ENCODE measurements at places on chromosomes 7 and 10.

GRCh38 chr10:119235356-119235755, 28.0 kb downstream of the GRK5 start:
- no peak for DNase-seq

GRCh38 chr7:96719164-96719563, 9.5 kb upstream of the SEM1 start:
- no peak for DNase-seq

- DNase-seq = no peak
Observed at GRCh38 chr7:44608916-44609648, 2.7 kb downstream of the OGDH start.

- DNase-seq = no peak
Observed at GRCh38 chr7:25454020-25454419, 225.7 kb upstream of the NPVF start.

DNA sequence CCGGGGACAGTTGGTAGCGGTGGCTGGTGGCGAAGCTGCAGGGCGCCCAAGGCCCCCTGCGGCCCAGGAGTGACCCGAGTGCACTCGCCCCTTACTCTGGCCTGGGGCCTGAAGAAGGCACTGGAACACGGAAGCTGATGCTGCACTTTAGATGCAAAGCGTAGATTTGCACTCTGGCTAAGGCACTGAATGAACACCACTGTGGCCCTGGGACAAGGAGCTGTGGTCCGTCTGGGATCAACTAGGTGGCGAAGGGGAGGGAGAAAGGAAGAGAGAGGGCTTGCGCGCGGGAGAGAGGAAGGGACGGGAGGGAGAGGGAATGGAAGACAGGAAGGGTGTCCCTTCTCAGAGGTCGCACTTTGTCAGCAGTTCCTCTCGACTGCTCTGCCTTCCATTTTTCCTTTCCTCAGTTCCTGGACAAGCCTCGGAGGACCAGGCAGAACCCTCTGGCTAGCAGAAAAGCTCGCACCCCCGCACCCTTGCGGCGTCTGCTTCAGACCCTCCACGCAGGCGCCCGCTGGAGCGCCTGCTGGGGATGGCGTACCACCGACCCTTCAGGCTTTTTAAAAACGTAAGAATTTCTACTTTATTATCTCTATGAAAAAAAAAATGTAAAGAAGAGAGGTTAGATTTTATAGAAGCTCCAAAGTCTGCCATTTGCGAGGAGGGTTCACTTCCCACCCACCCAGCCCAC, 1.2 kb downstream of the FERD3L start:
- no peak for DNase-seq

DNA sequence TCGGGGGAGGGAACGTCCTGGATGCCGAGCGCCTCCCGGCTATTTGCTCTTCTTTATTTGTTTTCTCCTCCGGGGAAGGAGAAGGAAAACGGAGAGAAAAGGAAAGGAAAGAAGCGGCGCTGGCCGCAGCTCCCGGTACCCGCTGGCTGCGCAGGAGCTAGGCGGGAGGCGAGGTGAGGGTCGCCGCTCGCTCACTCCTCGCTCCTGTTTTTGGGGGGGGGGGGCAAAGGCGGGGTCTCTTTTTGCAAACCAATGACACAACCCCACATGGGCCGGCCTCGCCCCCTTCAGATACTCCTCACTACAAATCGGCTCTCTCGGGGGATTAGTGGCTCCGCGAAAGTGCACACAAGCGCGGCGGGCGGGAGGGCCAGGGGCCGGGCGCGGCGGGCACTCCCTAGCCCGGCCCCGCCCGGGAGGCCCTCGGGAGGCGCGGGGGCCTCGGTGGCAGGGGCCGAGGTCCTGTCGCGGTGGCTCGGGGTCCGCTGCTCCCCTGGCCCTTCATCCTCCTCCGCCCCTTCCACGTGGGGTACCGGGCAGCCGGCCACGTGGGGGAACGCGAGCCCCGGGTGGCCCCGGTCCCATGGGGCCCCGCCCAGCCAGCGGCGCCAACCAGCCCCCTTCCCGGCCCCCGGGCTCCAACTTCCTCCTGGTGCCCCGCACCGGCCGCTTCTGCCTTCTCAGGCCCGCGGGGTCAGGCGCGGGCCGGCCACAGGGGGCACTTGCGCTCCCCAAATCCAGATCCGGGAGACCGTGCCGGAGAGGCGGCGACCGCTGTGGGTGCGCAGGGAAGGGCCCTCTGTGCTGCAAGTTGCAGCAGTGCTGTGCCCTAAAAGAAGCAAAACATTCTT, 718 bp upstream of the CTBP2 start:
- DNase-seq = peak; percentile 71

GRCh38 chr7:50206453-50207250, 97.9 kb upstream of the IKZF1 start:
- DNase-seq = peak; percentile 65

DNA sequence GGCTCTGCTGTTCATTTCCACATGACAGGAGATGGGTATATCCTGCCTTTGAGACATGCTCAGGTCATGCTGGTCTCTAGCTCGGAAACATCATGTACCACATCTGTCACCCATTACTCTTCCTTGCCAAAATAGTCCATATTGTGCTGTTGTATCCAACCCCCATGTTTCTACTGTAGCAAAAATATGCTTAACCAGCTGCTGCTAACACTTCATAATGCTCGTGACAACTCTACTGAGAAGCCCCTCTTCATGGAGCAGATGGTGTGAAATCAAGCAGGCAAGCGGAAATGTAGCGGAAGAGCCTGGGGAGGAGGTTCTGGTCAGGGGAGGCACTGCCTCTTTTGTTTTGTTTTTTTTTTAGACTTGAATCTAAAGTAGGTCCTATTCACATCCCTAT, 82.9 kb downstream of the NPY start:
- no peak for DNase-seq

DNA sequence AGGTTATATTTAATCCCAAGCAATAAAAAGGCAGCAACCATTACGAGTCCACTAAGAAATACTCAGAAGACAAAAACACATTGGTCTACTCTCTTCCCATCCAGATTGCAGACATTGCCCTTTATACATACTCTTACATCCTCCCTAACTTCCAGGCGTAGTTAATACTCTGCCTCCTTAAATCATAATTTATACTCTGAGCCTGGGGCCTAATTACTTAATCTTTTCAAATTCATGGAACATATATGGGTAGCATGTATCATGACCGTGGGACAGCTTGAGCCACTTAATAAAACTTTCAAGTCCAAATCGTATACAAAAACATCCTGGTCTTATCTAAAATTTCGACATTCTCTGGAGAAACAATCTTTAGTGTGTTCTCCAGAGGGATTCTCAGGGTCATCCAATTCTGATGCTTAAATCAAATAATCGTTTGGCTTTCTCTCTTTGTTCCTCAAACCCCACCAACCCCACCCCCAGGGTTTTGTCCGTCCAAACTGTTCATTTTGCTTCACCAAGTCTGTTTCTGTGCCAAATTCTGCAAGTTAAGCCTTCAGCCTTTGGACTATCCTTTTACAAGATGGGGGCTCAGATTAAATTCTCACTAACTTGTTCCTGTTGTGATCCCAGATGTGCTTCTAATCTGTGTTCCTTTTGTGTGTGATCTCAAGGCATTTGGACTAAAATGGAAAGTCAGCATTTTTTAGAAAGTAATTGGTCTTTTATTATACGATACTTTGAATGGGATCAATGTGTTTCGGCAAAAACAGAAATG, 86.4 kb downstream of the ADAM12 start:
- DNase-seq = no peak

- no peak for DNase-seq
Observed at GRCh38 chr7:109868215-109868860, 1222.6 kb upstream of the LRRN3 start.

GRCh38 chr7:2785071-2785500, 59.0 kb downstream of the GNA12 start:
- no peak for DNase-seq

GRCh38 chr7:86918245-86918644, 141.2 kb downstream of the ELAPOR2 start:
- DNase-seq = no peak

DNA sequence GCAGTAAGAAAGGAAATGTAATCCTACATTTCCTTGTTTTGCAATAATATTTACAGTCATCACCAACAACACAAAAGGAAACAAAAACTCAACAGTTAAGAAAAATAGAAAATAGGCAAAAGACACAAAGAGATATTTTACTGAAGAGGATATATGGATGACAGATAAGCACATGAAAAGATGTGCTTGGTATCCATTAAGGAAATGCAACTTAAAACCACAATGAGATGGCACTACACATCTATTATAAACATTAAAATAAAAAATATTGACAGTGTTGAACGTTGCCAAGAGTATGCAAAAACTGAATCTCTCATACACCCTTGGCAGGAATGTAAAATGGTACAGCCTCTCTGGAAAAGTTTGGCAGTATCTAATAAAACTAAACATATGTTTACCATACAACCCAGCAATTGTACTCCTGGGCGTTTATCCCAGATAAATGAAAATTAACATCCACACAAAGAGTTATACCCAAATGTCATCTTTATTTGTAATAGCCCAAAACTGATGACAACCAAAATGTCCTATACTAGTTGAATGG, 5.4 kb downstream of the CEP41 start:
- DNase-seq = no peak

GRCh38 chr10:427761-428519, 261.5 kb downstream of the DIP2C start:
- no peak for DNase-seq

DNA sequence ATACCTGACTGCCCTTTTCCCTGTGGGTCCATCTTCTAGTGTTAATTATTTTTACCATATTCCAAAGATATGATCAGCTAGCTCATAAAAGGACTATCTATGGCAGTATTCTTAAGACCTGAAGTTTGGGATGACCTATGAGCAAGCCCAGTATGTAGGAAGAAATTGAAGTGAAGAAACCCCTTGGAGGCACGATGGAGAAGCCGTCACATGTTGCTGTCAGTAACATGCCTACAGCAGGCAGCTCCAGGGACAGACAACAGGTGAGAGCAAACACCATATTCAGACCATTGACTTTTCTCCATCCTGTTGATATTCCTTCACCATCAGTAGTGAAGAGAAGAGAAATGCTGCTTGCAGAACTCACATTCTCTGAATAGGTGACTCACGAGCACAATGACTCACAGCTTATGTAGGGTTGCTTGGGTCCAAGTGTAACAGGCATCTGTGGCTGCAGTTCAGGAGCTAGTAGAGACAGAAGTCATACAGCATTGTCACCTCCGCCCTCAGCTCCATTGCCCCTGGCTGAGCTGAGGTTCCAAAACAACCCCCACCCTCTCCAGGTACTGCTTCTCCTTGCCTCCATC, 8.4 kb upstream of the LYZL2 start:
- DNase-seq = no peak

GRCh38 chr7:111784296-111784695, 222.0 kb upstream of the IMMP2L start:
- no peak for DNase-seq

DNA sequence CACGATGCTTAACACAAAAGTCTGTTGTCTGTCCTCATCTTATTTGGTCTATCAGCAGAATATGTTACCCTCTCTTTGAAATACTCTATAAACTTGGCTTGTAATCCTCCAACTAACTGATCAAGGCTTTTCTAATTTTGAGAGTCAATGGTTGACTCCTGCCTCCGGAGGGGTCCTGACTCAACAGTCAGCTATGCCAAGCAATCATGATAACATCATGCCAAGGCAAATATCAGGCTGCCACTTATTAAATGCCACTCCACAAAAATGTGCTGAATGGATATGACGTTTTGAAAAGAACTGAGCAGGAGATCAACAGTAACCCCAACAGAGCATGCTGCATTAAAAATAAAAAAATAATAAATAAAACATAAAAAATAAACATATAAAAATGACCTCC, 116.1 kb downstream of the PARD3 start:
- no peak for DNase-seq

GRCh38 chr7:48454750-48455192, 283.5 kb downstream of the ABCA13 start:
- no peak for DNase-seq

GRCh38 chr10:49240946-49241345, 52.8 kb upstream of the TMEM273 start:
- DNase-seq = no peak

DNA sequence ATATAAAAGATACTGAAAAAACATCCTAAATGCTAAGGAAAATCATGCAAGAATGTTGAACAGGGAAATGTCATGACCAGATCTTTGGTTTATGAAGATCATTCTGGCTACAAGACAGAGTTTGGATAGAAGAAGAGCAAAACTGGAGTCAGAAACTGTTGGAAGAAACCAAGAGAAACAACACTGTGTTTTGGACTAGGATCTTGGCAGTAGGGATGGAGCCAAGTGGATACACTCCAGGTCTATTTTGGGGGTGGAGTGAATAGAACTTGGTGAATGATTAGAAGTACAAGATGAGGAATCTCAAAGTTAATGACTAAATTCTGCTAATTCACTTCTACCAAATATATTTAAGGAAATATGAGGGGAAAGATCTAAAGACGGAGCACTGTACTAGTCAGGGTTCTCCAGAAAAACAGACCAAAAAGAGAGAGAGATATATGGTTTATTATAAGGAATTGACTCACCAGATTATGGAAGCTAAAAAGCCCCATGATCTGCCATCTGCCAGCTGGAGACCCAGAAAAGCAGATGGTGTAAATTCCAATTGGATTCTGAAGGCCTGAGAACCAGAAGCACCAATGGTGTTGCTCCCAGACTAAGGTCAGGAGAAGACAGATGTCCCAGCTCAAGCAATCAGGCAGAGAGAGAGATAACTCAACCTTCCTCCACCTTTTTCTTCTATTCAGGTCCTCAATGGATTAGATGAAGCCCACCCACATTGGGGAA, 254.9 kb downstream of the TRIL start:
- no peak for DNase-seq

DNA sequence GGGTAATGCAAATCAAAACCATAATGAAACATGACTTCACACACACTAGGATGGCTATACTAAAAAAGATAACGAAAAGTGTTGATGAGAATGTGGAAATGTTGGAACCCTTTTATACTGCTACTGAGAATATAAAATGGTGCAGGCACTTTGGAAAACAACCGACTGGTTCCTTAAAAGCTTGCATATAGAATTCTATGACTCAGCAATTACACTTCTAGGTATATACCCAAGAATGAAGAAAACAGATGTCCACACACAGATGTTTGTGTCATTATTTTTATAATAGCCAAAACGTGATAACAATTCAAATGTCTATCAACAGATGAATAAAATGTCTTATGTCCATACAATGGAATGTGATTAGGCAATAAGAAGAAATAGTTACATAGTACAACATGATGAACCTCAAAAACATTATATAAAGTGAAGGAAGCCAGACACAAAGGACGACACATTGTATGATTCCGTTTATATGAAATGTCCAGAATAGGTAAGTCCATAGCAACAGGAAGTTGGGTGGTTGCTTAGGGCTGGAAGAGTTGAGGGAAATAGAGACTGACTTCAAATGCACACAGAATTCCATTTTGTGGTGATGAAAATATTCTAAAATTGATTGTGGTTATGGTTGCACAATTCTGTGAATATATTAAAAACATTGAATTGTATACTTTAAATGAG, 148.3 kb upstream of the PHYHIPL start:
- DNase-seq = no peak

DNA sequence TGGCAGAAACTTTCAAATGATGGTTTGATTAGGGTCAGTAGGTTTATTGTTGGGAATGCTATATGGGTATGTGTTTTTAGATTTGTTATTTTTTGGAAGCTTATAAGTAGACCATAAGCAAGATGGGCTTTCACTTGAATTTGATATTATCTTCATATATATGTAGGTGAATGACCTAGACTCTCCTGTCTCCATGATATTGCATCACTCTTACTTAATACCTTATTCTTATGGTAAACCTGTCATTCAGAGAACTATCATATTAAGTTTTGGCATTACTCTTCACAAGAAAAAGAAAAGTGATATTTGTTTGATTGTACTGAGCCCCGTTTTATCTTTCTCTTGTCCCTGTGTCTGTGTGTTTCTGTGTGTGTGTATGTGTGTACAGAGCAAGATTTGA, 17.3 kb downstream of the HSPA14 start:
- no peak for DNase-seq

Data from mucosa of descending colon (tissue), 3 donors.